Fibroblast of the conjunctiva (primary cell): ENCODE measurements at places on chromosomes 11 and 22.

- DNase-seq: no peak
Measured at GRCh38 chr22:28914201-28914600, 30.8 kb downstream of the ZNRF3 start.

DNA sequence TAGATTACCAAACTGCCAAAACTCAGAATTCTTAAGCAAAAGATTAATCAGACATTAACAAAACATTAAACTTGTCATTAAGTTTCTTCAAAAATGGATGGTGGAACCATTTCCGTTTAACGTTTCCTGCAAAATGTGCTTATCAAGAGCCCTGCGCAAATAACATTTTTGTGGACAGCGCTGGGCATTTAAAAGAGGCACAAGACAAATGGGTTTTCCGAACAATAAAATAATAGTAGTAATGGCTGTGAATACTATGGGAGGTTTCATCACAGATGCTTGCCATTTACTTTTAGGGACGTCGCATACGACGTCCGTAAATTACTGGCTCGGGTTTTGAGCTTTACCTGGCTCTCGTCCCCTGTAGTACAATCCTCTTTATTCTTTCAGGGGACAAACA lies 1.1 kb downstream of the NPAT start:
- no peak for DNase-seq

DNA sequence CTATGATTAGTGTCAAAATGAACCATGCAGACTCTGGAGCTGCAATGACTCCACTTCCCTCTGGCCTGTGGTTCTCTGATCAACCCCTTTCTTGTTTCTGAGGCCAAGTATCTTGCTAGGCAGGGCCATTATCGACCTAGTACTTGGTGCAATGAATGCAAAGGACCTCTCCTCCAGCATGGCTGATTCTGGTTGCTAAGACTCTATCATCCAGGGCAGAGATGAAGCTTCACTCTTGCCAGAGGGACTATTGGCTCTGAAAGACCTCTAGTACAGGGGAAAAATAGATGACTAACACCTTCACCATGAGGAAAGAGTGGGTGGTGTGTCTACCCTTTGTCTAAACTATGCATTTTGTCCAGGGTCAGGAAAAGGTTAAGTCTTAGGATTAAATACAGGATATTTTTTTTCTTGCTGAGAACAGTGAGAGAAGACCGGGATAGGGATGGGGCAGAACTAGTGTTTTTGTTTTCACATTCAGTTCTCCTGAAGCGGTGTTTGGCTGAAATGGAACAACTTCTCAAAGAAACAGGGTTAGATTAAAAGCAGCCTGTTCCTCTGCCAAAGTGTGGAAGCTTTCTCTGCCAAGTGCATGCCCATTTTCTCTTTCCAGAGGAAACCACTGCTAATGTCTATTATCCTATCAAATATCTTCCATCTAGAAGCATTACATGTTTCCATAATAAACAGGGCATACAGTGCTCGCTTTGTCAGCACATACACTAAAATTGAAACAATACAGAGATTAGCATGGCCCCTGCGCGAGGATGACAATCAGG lies 5.0 kb upstream of the MTFP1 start:
- DNase-seq: peak; percentile 76

DNA sequence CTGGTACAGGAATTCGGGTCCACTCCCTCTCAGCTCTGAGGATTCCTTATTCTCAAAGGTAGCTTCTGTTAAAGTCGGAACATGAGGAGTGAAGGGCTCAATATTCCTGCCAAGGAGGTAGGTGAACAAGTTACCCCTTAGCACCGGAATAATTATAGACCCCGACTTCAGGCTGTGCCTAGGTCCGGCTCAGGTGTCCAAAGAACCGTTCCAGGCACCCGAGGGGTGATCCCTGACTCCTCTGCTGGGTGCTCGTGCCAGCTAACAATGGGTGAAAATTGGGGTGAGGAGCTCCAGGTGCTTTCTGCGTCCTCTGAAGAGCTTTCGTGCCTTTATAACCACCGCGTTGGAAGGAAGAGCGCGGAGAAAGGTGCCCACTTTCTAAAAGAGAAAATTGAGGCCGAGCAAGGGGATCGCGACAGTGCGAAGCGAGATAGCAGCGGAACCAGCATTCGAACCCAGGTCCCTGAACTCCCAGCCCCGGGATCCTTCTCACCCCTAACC lies 393 bp downstream of the CYB561A3 start:
- no peak for DNase-seq

- DNase-seq: no peak
Measured at GRCh38 chr11:99268886-99269285, 248.1 kb downstream of the CNTN5 start.

DNA sequence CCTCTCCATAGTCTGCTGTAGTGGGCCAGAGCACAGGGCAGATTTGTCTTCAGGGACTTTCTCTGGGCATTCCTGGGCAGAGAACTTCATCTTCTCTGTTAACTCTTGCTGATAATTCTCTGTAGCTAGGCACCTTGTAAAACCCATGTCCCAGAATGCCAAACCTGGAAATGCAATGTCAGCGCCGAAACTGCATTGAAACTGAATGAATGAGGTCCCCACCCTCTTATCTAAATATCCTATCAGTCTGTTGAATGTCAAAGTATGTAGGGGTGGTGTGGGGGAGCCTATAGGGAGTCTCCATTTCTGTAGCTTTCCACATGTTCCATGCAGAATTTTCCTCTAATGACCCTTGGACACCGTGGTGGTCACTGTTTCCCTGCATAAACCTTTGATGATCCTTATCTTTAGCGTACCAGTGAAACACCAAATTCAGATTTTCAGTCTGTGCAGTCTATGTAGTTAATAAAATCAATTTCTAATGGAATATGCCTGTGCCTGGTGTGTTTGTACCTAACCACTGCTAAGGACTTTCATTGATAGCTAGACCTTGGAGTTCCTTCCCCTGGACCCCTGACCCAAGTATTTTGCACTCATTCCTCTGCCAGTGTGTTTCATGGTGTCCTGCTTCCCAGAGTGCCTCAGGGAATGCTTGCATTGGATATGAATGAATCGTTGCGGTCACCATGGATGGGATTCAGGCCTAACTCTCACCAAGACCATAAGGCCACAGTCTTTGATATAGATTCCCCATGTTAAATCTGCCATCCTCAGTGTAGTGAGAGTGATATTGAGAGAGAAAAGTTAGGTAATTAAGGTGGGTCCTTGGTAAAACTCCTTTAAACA lies 2.5 kb upstream of the CABIN1 start:
- DNase-seq: no peak

- no peak for DNase-seq
Measured at GRCh38 chr22:28112190-28112544, 193.1 kb upstream of the PITPNB start.

GRCh38 chr11:127108838-127109237 lies 108.3 kb upstream of the KIRREL3 start:
- no peak for DNase-seq

DNA sequence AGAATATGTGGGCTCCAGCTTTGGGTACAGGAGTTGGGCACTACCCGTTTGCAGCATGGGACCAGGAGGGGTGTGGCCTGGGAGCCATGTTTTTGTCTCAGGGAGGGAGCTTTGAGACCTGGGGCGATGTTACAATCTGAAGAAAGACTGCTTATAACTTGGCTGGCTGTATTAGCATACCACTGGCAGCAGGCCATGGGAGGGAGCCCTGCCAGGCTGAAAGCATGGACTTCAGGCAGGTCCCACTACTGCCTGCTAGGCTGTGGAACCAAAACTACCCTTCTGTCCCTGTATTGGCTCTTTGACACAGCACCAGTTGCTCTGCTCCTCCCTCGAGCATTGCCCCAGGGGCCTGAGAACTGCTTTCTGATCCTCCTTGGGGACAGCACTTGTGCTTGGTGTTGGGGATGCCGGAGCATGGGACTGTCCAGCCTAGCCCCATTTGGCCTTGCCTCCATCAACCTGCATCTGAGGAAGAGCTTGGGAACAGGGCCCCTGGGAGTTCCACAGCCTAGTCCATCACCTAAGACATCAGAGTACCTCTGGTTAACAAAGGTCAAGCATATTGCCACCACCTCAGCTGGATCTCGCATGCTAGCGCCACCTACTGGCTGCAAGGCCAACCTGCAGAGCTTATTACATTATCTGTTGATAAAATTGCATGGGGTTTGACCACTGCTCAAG lies 217.4 kb downstream of the SBF2 start:
- DNase-seq: peak; percentile 80

DNA sequence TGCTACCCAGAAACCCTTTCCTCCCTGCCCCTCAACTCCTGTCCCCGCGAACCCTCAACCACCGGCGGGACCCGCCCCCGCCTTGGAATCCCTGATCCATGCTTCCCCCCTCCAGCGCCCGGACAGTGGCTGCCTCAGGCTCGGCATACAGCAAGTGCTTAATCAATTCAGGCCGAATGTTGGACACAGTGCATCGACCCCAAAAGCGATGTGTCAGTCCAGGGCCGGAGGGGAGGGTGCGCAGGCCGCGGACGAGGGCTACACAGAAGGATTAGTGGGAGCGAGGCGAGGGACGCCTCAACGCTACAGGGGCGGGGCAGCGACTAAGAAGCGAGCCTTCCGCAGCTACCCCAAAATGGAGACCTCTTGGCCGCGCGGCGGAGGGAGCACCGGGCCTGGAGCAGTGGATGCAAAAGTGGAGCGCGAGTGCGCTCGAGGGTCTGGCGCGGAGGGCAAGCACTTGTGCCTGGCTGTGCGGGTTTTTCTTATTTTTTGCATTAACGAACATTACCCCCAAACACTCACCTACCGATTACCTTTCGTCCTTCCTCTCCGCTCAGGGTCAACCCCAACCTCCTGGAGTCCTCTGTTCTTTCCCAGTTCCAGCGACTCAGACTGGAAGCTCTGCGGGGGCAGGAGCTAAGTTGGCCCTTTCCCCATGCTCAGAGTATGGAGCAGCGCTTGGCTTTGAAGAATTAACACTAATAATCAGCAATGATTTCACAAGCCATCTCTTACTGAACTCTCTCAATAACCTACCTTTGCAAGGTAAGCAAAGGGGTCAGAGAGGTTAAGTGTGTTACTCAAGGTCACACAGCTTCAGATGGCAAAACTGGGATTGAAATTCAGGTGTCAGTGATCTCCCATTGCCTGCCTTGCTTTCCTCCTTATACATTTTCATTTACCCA lies 30.0 kb upstream of the WNT11 start:
- DNase-seq: peak; percentile 22

DNA sequence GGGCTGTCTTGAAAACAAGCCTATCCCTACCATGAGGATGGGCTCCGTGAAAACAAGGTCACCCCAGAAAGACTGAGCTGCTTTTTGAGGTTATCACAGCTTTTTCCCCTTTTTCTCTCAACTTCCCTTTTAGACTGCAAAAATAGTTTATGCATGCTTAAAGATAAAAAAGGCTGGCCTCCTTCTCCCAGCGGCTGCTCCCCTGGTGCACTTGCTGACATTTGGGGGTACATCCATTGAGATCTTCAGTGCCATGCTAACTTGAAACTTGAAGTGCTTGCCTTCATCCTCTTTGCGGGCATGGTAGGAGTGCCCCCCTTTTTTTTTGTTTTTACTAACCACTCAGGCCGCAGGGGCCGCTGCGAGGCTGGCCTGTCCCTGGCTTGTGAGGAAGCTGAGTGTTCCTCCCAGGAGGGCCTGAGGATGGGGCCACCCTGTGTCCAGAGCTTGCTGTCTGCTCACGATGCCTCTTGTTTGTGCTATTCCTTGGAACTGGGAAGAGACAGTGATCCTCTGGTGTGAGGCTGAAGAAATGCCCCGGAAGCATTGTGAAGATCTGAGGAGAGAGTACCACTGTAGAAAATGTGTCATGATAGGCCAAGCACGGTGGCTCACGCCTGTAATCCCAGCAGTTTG lies 2.2 kb downstream of the TANGO2 start:
- DNase-seq: no peak

DNA sequence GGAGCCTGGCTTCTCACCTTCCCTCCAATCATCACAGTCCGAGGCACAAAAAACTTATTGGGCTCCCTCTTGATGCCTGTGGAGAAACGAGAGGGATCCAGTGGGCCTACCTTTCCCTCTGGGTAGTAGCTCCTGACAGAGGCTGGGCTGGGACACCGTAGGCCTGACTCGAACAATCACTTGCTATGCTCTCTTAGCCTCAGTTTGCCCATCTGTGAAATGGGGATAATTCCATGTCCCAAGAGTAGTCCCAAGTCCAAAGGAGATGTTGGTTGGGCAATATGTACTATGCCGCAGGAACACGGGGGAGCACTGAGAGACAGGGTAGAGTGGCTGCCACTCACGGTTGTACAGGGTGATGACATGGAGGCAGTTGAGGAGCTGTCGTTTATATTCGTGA lies 7.6 kb upstream of the RASGRP2 start:
- DNase-seq: no peak

- DNase-seq: no peak
Measured at GRCh38 chr11:116774661-116775060, 1.9 kb upstream of the BUD13 start.

DNA sequence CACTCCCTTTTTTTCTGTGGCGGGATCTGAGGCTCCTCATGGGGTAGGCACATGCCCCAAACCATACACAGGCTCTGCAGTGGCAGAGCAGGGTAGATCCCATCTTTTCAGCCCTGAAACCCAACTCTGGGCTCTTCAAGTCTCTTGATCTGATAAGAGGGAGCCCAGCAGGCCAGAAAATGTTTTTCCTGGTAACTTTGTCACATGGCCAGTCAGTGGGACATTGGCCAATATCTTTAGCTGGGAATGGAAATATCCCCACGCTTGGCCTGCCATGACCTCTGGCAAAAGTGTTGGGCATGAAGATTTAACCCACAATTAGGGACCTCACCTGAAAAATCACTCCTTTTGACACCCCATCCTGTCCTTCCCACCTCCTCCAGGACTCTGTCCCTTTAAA lies 8.1 kb downstream of the INPP5J start:
- DNase-seq: no peak

GRCh38 chr22:39745789-39746188 lies 147.8 kb downstream of the ENTHD1 start:
- no peak for DNase-seq

DNA sequence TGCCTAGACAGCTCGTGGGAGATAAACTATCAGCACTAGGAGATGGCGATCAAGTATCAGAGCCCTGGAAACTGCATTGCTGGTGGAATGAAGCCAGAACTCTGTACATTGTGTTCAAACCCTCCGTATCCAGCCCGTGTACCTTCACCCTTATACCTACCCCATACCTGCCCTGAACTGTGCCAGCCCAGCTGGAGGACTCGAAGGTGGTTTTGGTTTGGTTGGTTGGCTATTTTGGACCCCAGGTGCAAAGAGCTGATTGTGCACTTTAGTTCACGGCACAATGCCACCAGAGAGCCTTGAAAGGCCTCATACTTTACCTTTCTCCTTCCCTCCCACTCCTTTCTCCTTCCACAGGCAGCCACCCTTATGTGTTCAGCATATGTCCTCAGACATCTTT lies 16.0 kb downstream of the FAM83F start:
- DNase-seq: no peak
